ENCODE measurements at places on chromosomes 16 and 17.

DNA sequence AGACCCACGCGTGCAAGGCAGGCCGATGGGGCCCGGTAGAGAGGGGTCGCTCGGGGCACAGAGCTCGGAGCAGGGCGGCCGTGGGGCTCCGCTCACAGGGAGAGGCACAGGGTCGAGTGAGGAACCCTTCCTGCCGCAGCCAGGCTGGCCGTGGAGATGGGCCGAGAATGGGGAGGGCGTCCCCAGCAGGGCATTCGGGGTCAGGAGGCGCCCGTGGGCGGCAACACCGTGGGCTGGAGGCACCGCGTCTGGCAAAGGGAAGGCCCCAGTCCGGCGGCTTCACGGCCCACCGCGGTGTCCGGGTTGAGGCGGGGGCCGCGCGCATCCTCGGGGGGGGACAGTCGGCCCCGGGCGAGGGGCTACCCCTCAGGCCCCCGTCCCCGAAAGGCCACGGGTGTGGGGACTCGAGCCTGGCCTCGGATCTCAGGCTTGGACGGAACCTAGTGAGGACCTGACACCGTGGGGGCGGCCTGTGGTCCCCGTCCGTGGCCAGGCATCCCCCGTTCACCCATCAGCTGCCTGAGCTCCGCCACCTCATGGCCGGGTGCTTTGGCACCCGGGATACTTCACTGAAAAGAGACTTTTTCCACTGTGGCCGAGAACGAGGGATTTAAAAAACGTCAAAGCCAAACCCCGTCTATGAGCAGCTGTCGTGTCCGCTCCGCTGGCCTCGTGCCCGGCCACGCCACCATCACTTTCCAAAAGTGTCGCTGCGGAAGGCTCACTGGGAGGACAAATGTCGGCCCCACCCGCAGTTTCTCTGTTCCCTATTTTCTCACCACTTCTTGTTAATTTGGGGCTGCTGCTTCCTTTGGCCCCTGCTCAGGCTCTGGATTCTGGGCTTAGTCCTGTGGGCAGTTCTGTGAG lies 73.6 kb downstream of the METRNL start:
- no peak for DNase-seq

- no peak for DNase-seq
These were observed 49.4 kb downstream of the LMF1 start for GRCh38 chr16:921321-921905.

DNA sequence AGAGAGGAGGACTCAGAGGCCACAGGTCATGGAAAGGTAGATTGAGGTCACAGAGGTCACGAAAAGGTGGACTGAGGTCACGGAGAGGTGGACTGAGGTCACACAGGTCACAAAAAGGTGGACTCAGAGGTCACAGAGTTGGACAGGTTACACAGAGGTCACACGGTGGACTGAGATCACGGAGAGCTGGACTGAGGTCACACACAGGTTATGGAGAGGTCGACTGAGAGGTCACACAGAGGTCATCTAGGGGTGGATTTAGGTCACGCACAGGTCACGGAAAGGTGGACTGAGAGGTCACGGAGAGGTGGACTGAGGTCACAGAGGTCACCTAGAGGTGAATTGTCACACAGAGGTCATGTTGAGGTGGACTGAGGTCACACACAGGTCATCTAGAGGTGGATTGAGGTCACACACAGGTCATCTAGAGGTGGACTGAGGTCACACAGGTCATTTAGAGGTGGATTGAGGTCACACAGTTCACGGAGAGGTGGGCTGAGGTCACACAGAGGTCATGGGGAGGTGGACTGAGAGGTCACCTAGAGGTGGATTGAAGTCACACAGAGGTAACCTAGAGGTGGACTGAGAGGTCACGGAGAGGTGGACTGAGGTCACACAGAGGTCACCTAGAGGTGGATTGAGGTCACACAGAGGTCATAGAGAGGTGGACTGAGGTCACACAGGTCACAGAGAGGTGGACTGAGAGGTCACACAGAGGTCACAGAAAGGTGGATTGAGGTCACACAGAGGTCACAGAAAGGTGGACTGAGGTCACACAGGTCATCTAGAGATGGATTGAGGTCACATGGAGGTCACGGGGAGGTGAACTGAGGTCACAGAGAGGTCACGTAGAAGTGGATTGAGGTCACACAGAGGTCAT lies 26.7 kb upstream of the JPT2 start:
- DNase-seq: no peak

GRCh38 chr16:82317411-82318167 lies 147.6 kb upstream of the MPHOSPH6 start:
- no peak for DNase-seq

GRCh38 chr17:47252766-47253512 lies 688 bp upstream of the ITGB3 start:
- DNase-seq: no peak

GRCh38 chr16:85579191-85579590 lies 33.9 kb upstream of the GSE1 start:
- no peak for DNase-seq

GRCh38 chr16:89166696-89167424 lies 4.7 kb upstream of the CDH15 start:
- DNase-seq: no peak

DNA sequence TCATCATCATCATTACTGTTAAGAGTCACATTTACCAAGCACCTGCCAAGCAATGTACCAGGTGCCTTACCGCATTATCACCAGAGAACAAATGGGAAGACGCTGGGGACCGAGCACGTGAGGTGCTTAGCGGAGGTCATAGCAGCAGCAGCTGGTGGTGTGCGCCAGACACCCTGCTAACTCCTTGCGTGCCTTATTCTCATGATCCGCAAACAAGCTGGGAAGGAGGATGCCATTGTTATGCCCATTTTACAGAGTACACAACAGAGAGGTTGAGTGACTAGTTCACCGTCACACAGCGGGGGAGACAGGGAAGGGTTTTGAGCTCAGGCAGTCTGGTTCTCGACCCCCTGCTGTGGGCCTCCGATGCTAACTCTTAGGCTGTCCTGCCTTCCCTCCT lies 7.3 kb downstream of the ATP2A3 start:
- DNase-seq: no peak

DNA sequence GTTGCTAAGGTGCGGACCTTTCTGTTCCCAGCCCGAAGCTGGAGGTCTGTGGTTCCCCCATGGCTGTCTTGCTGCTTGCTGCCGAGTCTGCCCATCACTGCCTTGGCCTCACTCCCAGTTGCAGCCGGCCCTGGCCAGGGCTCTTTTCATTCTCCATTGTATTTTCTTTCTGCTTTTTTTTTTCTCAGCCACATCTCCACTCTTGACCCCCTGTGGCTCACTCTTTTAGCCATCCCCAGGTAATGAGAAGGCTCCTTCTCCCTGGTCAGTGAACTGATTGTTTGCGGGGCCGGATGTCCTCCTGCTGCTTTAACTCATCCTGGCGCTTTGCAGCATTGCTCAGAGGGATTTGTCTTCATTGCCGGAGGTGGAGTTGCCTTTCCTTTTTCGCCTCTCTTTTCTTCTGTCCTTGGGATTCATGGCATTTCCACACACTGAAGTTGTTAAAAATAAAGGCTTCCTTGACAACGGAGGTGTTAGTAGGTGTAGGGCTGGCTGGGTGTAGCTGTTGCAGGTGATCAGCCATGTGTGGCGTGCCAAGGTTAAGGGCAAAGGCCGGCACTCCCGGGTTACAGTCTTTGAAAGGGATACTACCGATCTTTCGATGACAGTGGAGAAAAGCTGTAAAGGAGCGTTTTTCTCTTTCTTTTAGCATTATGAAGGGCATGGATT lies 34.1 kb downstream of the MAP2K6 start:
- DNase-seq: no peak

GRCh38 chr17:17019430-17019762 lies 22.9 kb upstream of the MPRIP start:
- no peak for DNase-seq

DNA sequence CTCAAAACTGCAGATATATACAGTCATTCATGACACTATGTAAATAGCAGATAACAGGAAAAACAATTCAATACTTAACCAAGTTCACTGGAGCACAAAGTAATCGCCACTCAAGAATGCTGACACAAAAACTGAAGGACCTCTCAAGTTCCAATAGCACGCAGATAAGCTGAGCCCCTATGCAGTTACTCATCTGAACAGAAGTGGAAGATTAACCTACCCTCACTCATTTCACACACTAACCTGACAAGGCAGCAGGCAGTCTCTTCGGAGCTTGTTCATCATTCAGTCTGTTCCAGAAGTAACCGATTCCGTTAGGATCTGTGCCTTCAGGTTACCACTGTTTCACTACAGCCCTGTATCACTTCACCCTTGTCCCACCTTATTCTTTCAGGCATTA lies 6.0 kb downstream of the HELZ start:
- no peak for DNase-seq

GRCh38 chr16:46690281-46691178 lies 1.1 kb downstream of the ORC6 start:
- DNase-seq: no peak

DNA sequence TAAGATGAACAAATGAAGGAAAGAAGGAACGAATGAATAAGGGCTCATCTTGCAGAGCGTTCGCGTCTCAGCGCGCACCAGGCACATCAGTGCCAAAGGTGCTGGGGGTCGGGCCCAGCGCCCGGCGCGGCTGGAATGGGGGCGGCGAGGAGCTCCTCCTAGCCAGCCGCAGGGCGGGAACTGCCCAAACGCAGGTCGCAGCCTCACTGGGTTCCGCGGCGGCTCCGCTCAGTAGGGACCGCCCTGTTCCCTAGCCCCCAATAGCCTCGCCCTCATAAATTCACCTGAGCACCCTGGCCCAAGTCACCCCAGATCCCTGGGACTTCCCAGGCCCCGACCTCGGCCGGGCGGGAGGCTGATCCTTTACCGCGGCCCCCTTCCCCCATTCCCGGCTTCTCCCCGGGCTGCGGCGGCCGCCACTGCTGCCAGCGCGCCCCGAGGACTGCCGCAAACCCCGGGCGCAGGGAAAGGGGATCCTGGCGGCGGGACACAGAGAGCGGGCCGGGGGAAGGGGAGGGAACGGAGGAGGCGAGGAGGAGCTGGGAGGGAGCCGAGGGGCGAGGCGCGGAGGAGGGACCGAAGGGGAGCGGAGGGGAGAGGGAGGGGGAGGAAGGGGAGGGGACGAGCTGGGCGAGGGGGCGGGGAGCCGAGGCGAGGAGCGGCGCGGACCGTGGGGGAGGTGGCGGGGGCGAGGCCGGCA lies 377 bp upstream of the CRHR1 start:
- DNase-seq: no peak

DNA sequence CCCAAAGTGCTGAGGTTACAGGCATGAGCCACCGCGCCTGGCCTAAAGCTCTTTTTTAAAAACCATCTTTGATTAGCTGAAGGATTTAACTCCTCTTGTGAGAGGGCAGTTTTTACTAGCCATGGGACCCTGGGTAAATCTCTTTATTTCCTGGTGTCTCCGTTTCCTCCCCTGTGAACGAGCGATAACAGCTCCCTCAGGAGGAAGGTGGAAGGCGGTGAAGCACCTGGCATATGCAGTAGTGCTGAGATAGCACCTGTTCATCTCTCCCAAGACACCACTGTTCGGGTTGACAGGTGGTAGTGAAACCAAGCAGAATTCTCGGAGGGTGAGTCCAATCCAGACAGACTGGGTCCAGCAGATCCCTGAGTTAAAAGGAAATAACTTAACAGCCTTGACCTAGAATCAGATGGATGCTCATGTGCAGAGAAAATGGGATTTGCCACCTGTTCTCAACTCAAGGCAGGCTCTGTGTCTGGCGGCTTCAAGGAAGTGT lies 86.2 kb downstream of the CRISPLD2 start:
- no peak for DNase-seq

GRCh38 chr17:5514976-5515375 lies 28.6 kb downstream of the MIS12 start:
- DNase-seq: no peak

GRCh38 chr17:73489333-73489732 lies 154.9 kb downstream of the SDK2 start:
- DNase-seq: no peak

DNA sequence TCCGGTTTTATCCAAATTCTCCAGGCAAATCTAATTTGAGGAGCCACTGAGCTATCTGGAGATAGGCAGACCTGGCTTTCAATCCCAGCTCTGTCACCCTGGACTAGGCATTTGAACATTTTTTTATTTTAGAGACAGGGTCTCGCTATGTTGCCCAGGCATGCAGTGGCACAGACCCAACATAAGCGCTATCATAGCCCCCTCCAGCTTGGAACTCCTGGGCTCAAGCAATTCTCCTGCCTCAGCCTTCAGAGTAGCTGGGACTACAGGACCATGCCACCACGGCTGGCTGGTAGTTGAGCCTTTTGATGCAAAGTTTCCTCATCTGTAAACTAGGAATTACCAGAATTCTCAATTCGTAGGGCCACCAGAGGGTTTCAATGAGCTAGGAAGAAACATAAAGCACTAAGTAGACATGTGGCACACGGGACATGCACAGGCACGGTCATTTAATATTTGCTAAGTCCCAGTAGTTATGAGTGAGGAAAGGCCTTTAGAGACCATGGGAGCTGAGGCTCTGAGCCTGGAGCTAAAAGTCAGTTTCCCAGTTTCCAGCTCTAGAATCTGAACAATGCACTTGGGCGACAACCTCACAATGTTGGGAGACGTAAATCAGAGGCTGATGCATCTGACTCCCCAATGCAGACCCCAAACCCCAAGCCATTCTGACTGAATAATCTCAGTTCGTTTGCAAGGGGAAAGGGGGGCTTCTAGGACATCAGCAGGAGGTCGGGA lies 1.1 kb downstream of the ELOB start:
- DNase-seq: no peak
